ENCODE measurements at places on chromosomes 1 and 21. TPM values are rescaled to one million over a fixed set of nuclear protein-coding genes. Genes with fewer than 3 reads are reported as not detected.

- H3K36me3 ChIP-seq, result peaks cover 17% of the 10 kb centered on the region
- no peak overlapping the region for H3K4me3 ChIP-seq
Observed at GRCh38 chr1:10152709-10153284, 57.6 kb upstream of the KIF1B start.

DNA sequence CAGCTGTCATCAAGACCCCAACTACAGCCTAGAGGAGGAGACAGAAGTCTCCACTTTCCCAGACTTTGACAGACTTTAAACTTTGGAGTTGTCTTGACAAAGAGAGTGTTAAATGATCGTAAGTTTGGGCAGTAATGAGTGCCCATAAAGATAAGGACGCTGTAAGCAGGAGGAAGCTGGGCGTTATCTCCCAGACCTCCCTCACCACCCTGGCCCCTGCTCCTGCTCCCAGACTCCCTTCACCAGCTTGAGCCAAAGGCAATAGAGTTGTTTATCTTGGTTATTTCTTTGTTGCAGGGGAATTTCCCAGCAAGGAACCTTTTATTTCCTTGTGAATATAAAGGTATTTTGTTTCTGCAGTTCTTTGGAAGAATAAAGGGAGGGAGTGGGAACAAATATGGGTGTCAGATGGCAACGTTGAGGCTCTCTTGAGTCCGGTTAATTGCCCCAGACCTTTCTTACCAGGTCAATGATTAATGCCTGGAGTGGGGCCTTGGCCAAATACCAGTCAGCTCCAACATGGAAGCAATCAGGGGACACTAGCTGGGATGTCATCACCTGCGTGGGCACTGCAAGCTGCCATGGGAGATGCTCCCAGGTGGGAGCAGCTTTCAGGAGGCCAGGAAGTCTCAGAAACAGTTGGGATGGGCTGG, 4.4 kb downstream of the PIGR start:
- H3K4me1 ChIP-seq, result no peaks in the 10 kb centered on the region
- no peak overlapping the region for H3K27ac ChIP-seq
- H3K27me3 ChIP-seq, result no peaks in the 10 kb centered on the region
- H3K36me3 ChIP-seq, result no peaks in the 10 kb centered on the region

GRCh38 chr1:27536010-27536757, 46.2 kb upstream of the WASF2 start:
- H3K27me3 ChIP-seq, result no peaks in the 10 kb centered on the region
- peaks cover 48% of the 10 kb centered on the region for H3K36me3 ChIP-seq
- peak overlapping the region; percentile 78 for H3K27ac ChIP-seq
- H3K4me3 ChIP-seq, result no peak overlapping the region
- peaks cover 51% of the 10 kb centered on the region for H3K4me1 ChIP-seq

GRCh38 chr1:239169276-239169675, 217.1 kb upstream of the CHRM3 start:
- no peak overlapping the region for H3K27ac ChIP-seq
- no peaks in the 10 kb centered on the region for H3K27me3 ChIP-seq
- no peaks in the 10 kb centered on the region for H3K4me1 ChIP-seq
- no peak for DNase-seq
- no peak overlapping the region for H3K4me3 ChIP-seq

DNA sequence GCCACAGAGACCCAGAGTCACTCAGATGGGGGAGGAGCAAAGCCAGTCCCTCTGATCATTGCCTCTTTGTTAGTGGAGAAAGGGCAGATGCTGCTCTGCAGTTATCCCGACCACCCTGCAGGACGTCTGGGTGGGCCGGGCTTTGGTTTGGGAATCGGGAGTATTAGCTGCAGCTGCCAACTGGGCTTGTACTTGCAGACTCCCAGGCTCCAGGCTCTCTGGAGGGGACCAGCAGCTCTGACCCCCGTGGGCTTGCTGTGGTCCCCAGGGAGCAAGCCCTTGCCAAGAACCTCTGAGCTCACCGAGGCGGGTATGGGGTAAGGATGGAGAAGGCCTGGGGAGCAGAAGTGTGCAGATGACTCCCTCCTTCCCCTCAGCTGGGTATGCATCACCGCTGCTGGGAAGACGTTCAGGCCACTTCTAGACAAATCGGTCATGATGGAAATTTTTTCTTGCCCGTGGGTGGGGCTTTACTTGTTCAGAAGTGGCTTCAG, 21.6 kb downstream of the MAPKAPK2 start:
- DNase-seq, result peak; percentile 78
- H3K4me3 ChIP-seq, result no peak overlapping the region
- H3K4me1 ChIP-seq, result peaks cover 79% of the 10 kb centered on the region

GRCh38 chr1:16168622-16169360, 12.9 kb upstream of the EPHA2 start:
- H3K27me3 ChIP-seq, result no peaks in the 10 kb centered on the region
- no peaks in the 10 kb centered on the region for H3K36me3 ChIP-seq
- no peak overlapping the region for H3K27ac ChIP-seq
- H3K4me1 ChIP-seq, result peaks cover 14% of the 10 kb centered on the region

DNA sequence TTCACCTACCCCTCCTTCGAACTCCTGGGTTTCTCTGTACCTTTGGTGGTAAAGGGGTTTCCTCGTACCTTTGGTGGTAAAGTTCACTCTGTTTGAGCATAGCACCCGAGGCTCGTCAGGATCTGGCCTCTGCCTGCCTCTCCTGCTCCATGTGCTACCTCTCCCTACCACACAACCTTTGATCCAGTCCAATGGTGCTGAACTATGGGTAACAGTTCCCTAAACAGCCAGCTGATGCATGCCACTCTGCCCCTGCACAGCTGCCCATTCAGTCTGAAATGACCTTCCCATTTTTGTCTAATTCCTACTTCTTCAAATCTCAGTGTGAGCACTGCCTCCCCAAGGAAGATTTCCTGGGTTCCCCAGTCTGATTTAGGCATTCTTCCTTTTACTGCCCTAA, 14.0 kb downstream of the OVAAL start:
- no peaks in the 10 kb centered on the region for H3K36me3 ChIP-seq
- no peak for DNase-seq
- H3K4me1 ChIP-seq, result peaks cover 9% of the 10 kb centered on the region
- no peak overlapping the region for H3K27ac ChIP-seq
- H3K27me3 ChIP-seq, result no peaks in the 10 kb centered on the region
- H3K4me3 ChIP-seq, result no peak overlapping the region

SLAMF8 gene
- total RNA-seq, result 2.1 TPM

DNA sequence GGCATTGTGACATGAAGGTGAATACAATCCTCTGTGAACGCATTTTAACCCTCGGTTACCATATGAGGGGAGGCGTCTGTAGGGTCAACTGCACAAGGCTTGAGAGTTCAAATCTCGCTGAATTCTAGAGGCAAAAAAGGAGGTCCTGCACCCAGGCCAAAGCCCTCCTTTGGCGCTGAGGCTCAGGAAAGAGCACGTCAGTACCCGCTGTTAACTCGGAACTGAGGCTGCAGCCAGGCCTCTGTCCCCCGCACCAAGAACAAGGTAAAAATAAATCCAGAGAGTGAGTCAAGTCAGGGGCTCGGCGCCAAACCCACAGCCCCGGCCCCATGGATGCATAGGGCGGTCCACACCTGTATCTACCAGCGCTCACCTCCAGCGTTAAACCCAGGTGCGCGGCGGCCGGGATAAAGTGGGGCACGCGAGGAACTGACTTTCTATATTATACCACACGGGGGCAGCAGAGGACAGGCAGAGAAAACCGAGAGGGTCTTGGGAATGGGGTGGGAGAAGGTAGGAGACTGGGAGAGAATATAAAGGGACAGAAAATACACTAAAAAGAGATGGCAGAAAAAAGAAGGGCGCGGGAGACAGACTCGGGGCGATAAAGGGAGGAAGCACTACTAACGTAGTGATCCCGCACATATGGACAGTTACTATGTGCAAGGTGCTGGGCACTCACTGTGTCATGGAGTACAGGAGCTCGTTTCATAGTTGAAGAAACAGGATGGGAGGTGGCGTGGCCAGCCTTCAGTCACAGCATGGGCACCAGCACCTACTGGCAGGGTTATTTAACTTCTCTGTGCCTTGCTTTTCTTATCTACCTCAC, 54.9 kb downstream of the DMRTA2 start:
- H3K4me1 ChIP-seq, result no peaks in the 10 kb centered on the region
- H3K36me3 ChIP-seq, result no peaks in the 10 kb centered on the region
- H3K4me3 ChIP-seq, result no peak overlapping the region
- DNase-seq, result no peak

ASAP3 gene
- 37.0 TPM for total RNA-seq

SHE gene
- total RNA-seq, result 11.3 TPM

CYB5RL gene
- 2.8 TPM for total RNA-seq

PRRX1 gene
- 95.9 TPM for total RNA-seq

DNA sequence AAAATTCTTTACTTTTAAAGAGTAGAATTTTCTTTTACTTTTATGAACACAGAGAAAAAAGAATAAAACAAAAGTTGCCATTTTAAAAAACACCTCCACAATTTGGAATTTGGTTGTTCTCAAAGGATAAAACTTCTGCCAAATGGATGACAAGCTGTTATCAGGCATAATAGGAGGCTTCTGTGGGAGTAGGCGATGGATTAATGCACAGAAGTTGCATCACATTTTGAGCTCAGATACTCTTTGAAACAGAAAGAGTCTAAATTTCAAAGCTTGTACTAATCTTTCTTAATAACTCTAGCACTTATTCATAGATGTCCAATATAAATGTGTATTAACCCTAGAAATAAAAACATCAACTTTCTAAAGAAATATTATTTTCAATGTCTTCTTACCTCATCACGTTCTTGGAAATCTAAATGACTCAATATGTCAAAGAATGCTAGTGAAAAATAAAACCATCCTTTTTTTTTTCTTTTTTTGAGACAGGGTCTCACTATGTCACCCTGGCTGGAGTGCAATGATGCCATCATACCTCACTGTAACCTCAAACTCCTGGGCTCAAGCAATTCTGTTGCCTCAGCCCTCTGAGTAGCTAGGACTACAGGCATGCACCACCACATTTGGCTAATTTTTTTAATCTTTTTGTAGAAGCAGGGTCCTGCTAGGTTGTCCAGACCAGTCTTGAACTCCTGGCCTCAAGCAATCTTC, 112.8 kb upstream of the USP25 start:
- H3K27ac ChIP-seq, result no peak overlapping the region
- H3K4me3 ChIP-seq, result no peak overlapping the region
- H3K4me1 ChIP-seq, result no peaks in the 10 kb centered on the region
- no peaks in the 10 kb centered on the region for H3K27me3 ChIP-seq
- no peak for DNase-seq

DNA sequence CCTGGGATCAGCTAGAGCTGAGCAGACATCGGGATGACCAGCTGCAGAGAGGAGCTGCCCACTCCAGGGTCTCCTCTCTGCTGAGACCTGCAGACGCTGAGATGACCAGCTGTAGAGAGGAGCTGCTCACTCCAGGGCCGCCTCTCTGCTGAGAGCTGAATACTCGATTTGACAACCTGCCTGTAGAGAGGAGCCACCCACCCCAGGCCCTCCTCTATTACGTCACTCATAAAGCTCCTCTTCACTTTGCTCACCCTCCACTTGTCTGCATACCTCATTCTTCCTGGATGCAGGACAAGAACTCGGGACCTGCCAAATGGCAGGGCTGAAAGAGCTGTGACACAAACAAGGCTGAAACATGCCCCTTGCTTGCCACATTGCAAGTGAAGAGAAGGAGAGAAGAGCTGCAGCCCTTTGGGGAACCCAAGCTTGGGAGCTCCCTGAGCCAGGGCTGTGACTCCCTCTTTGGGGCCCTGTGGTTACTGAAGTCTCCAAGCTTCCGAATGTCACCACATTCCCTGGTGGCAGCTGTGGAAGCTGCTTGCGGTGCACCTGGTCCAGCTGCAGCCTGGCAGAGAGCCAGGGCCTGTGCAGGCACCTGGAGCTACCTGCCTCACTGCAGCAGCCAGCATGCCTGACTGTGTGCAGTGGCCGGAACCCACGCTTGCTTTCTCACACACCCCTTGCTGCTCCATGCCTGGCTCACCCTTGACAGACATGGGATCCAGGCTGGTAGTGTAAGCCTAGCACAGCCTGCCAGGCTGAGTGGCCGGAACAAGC, 59.6 kb downstream of the CC2D1B start:
- DNase-seq, result no peak
- H3K4me3 ChIP-seq, result no peak overlapping the region
- no peaks in the 10 kb centered on the region for H3K4me1 ChIP-seq
- H3K27ac ChIP-seq, result peak overlapping the region; percentile 14
- H3K36me3 ChIP-seq, result no peaks in the 10 kb centered on the region

- H3K4me3 ChIP-seq, result no peak overlapping the region
- H3K27me3 ChIP-seq, result no peaks in the 10 kb centered on the region
- peaks cover 20% of the 10 kb centered on the region for H3K4me1 ChIP-seq
- H3K27ac ChIP-seq, result no peak overlapping the region
- no peak for DNase-seq
Observed at GRCh38 chr1:114490274-114490693, 20.7 kb downstream of the TRIM33 start.

DNA sequence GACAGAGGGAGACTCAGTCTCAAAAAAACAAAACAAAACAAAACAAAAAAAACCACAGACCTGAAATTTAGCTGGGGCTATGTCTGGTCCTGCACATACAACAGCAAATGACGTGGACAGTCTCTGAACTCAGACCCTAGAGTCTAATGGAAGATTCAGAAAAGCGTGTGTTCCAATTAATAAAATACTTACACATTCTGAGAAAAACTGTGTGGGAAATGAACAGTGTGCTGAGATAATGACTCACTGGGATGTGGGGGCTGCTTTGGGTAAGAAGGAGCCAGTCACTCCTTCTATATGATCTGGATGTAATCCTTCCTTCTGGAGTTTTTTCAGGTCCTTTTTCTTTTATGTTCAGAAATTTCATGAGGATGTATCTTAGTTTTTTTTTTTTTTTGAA, 29.4 kb downstream of the CLDN14 start:
- no peaks in the 10 kb centered on the region for H3K4me1 ChIP-seq
- no peaks in the 10 kb centered on the region for H3K27me3 ChIP-seq
- H3K27ac ChIP-seq, result no peak overlapping the region
- H3K4me3 ChIP-seq, result no peak overlapping the region
- DNase-seq, result no peak

DNA sequence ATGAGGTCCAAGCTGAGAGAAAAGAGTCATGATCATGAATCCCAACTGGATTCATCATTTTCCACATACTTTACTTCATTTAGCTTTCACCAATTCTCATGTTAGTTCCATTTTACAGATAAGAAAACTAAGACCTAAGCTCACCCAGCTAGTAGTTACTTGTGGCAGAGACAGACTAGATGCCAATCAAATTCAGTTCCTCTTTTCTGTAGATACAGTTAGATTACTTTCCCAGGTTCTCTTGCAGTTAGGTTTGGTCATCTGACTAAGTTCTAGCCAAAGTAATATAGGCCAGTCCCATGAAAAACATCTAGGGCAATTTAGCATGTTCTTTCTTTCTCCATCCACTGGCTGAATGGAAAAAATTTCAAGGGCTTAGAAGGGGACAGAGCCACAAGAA, 8.9 kb upstream of the KCND3 start:
- no peaks in the 10 kb centered on the region for H3K36me3 ChIP-seq
- no peak overlapping the region for H3K4me3 ChIP-seq
- DNase-seq, result no peak
- no peak overlapping the region for H3K27ac ChIP-seq
- no peaks in the 10 kb centered on the region for H3K4me1 ChIP-seq

DNA sequence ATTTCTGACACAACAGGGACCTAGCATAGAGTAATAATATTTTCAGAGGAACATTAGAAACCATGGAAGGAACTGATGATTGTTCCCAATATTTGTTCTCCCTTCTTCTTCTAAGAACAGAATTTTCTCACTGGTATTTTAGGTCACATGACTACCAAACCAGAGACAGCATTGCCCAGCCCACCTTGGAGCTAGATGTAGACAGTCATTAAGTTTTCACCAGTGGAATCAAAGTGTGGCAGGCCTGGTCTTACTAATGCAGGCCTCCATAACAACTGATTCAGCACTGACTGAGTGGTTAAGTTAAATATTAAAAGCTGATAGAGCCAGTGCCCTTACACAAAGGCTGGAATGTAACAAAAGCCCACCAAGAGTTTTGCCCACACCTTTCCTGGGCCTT, 244.4 kb downstream of the ZNF648 start:
- H3K36me3 ChIP-seq, result no peaks in the 10 kb centered on the region
- no peak overlapping the region for H3K4me3 ChIP-seq
- H3K27me3 ChIP-seq, result no peaks in the 10 kb centered on the region
- no peak for DNase-seq
- no peaks in the 10 kb centered on the region for H3K4me1 ChIP-seq

Data from heart left ventricle (tissue), 16 donors.